Ureter (tissue), 1 donor: ENCODE measurements at places on chromosomes 16 and 17.

- no peak for DNase-seq
Observed at GRCh38 chr16:67666032-67666551, 458 bp downstream of the ENKD1 start.

- no peak for DNase-seq
Observed at GRCh38 chr17:15451680-15452079, 15.7 kb downstream of the CDRT4 start.

GRCh38 chr16:64975821-64976220, 146.0 kb downstream of the CDH11 start:
- DNase-seq: no peak

DNA sequence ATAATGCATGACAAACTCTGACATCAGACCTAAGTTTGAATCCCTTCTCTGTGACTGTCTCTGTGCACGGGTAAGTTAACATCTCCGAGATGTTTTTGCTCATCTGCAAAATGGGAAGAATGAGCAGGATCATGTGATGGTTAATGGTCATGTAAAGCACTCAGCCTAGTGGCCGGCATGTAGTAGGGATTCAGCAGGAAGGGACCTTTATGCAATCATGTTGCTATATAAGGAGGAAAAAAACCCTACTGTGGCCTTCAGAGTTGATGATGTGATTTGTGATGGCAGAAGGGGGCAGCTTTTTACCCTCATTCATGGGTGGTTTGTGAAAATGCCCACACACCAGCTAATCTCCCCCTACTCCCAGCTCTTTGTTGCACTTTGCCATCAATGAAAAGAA, 24.1 kb downstream of the CLEC16A start:
- no peak for DNase-seq

GRCh38 chr17:78576389-78577112, 645 bp downstream of the DNAH17 start:
- DNase-seq: no peak

DNA sequence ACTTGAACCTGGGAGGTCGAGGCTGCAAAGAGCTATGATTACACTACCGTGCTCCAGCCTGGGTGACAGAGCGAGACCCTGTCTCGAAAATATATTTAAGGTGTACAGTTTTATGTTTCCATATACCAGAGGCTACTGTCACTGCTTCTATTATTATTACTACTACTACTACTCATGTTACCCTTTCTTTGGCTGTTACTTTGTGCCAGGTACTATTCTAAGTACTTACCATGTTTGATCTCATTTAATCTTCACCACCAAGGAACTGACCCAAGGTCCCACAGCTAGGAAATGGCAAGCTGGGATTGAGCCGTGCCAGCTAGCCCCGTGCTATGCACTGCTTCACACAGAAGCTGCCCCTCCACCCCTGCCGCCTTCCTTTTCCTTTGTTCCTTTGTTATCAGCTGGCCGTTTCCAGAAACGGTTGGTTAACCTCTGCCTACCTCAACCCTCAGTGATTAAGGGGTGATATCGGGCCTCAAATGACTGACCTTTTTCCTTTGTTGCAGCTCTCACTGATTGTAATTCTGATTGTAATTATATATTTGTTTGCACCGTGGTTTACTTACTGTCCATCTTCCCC, 78.4 kb downstream of the ABCC1 start:
- no peak for DNase-seq

GRCh38 chr17:38512473-38513058, 84.3 kb downstream of the ARHGAP23 start:
- no peak for DNase-seq

- DNase-seq: no peak
Observed at GRCh38 chr16:683396-684070, 601 bp downstream of the JMJD8 start.

- no peak for DNase-seq
Observed at GRCh38 chr16:65570261-65570660, 448.4 kb upstream of the CDH11 start.

GRCh38 chr17:6435968-6436367, 1.0 kb upstream of the AIPL1 start:
- no peak for DNase-seq

DNA sequence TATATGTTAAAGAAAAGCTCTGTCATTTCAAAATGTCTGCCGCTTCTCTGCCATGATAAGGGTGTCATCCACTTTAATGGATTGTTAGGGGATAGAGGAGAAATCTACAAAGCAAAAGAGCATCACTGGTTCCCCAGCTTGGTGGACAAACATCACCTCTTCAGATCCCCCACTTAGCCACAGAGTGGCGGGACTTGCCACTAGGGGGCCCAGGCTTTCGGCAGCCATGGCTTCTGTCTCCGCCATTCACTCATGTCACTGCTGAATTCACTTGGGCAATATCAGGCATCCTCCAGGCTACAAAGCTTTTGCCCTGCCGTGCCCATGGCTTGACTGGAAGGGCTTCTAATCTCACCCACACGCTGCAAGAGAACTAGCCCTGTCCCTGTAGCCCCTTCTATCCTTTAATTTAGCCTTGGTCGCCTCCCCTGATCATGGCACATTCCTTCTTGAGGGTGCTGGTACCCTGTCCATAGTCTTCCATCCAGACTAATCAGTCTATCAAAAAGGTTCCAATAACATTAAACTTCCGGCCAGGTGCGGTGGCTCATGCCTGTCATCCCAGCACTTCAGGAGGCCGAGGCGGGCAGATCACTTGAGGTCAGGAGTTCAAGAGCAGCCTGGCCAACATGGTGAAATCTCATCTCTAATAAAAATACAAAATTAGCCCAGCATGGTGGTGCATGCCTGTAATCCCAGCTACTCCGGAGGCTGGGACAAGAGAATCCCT, 34.7 kb downstream of the SBK1 start:
- no peak for DNase-seq

DNA sequence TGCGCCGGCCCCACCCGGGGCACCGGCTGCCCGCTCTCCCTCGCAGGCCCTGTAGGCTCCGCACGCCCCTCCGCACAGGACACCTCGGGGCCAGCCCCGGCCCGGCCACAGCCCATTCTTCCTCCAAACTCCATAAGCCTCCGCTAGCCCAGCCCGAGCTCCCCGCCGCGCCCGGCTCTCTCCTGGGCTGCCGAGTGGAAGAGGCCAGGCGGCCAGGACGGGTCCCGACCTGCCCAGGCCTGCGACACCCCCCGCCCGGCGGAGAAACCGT, 397 bp downstream of the NCOR1 start:
- peak; percentile 63 for DNase-seq

- DNase-seq: no peak
Observed at GRCh38 chr17:82435103-82435502, 15.4 kb downstream of the CYBC1 start.

DNA sequence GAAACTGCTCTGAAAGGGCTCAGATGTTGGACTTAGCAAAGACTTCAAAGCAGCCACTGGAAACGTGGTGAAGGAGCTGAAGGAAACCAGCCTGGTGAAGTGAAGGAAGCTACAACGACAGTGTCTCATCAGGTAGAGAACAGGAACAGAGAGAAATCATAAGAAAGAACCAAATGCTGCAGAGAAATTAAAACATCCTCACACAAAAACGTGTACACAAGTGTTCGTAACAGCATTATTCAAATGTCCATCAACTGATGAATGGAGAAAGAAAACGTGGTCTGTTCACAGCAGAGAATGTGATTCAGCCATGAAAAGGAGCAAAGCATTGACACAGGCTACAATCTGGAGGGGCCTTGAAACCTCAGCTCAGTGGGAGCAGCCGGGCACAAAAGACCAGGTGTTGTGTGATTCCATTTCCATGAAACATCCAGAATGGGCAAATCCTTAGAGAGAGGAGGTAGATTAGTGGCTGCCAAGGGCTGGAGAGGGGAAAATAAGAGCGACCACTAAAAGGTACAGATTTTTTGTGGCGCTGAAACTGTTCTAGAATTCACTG, 26.9 kb downstream of the IFT140 start:
- DNase-seq: no peak
